NCI-H82 (cell line): ENCODE measurements at places on chromosomes 4 and X.

DNA sequence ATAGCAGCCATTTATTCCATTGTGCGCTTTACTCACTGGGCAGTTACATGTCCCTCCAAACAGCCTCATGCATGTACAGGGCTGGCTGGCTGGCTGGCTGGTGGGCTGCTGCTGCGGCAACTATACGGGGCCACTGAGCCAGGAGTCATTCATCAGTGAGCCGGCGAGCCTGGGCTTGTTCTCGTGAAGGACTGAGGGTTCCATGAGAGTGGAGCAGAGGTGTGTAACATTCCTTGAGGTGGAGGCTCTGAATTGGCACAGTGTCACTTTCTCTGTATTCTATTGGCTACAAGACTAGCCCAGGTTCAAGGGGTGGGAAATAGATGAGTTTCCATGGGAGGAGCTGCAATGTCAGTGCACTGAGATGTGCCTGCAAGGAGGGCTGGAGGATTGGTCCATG lies 89.1 kb downstream of the ARHGAP10 start:
- no peak for DNase-seq

DNA sequence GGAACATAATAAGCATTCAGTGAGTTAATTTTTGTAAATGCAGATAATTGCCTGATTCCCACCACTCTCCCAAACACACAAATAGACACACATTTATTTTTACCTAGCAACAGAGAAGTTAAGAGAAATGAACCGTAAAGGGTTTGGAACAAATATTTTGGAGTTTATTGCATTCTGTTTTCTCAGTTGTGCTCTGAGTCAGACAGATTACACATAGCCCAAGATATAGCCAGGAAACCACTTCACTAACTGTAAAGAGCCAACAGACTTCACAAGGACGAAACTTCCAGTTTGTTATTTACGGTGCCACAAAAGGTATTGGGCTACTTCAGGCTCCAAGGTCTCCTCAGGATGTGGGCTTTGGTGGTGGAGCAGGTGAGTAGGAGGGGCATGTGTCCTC lies 217.0 kb downstream of the BMPR1B start:
- DNase-seq, result no peak

DNA sequence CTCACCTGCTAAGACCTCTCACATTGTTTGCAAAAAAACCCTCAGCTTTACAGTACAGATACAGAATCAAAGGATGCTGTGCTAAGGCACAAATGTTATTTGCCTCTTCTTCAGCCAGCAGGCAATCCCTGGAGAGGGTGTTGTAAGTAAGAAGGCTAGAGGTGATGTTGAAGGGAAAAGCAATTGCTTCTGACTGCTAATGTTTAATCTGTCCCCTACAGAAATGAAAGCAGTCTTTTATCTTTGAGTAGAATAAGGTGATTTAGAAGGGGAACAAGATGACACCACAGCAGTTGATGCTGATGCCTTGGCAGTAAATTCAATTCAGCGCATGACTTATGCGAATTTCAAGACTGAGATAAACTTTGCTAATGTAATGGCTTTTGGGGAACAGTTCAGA lies 1064.8 kb upstream of the IGFBP7 start:
- no peak for DNase-seq

DNA sequence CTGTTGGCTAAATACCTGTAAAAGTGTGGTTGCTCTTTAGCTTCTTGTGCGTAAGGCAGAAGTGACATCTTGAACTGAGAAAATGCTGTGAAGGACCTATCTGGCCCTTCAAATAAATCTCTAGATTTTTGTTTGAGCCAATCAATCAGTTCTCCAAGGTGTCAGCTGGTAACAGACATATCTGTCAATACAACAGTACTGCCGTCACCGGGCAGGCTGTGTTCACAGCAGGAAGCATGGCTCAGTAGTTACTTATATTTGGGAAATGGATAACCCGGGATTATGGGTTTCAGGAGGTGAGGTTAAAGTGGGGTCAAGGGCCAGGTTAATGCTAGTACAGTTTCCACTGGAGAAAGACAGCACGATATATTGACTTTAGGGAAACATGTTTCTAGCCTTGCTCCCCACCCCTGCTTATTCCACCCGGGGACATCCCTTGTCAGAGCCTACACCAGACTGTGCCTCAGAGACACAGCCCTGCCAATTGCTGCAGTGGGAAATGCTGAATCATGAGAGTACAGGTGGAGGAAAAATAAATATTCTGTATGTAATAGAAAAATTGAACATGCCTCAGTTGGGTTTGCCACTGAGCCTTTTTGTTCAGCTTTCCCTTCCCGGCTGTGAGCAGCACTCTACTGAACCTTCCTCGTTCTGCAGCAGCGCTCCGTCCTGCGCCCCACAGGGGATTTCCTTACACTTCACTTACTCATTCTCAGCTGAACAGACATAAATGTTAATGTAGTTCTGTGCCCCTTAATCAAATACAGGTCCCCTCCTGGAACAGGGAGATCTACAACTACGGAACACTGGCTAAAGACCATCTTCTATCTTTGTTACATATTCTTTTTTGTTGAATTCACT lies 121.1 kb downstream of the MGST2 start:
- peak; percentile 43 for DNase-seq

- no peak for DNase-seq
Measured at GRCh38 chr4:145266881-145267280, 86.5 kb upstream of the OTUD4 start.

GRCh38 chrX:34612036-34612435 lies 45.0 kb downstream of the TMEM47 start:
- DNase-seq, result no peak

GRCh38 chr4:149009223-149009622 lies 567.0 kb upstream of the NR3C2 start:
- DNase-seq, result no peak

DNA sequence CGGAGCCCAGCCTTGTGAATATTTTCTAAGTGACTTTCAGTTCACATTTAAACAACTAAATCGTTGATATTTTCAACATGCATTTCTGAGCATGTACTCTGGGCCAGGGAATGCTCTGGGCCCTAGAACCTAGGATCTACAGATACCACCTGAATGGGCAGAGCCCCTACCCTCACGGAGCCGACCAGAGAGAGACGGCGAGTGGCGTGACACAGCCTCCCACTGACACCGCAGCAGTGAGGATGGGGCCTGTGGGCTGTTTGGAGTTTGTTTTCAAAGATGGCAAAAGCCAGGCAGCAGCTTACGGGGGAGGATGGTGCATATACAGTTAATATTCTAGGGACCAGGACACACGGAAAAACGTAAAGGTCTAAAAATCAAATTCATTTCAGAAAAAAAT lies 17.7 kb downstream of the NELFA start:
- no peak for DNase-seq
